ENCODE measurements at places on chromosomes 2 and 18.

DNA sequence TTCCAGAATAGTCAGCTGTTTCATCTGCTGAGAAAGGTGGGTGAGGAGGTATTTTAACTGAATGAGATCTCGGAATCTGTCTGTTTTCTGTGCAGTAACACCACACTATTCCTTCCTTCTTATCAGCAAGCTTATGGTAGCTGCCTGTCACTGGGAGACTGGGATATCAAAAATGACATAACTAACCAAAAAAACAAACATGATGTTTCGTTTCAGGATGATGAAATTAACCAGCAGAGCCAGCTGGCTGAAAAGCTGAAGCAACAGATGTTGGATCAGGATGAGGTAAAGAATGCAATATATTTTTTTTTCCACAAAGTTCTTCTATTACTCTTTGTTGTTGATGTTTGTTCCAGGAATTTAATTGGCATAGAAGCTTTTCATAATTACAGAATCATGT lies 59.8 kb upstream of the LYPD6B start:
- DNase-seq = no peak

DNA sequence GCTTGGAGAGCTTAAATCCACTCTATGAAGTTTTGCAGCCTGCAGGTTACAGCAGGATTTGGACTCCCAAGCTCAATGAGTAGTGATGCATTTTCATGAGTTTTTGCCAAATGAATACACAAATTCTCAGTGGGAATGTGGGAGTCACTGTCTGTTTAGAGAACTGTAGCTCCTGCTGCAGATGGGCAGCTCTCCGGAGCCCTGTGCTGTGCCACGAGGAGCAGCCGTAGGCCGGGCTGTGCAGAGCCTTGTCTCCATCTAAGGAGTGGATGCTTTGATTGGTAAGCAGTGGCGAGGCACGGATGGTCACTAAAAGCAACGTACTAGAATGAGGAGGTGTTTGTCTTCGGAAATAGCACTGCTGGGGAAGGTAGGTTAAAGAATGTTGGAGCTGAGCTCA lies 96.0 kb upstream of the NFATC1 start:
- DNase-seq = no peak

DNA sequence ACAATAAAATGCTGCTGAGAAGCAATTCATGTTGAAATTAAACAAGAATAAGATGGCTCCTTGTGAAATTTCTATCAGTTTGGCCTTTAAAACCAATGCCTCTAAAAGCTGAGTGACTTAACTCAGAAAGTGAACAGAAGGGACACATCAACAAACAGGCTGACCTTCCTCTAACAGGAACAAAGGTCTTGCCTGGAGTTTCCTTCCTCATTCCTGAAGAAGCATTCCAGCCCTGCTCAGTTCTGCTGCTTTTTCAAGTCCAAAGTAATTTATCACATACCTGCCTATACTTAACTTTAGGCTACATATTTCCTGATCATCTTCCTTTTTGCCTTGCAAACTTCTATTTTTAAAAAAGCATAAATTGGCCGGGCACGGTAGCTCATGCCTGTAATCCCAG lies 14.1 kb downstream of the PTRHD1 start:
- DNase-seq = no peak

GRCh38 chr18:76075777-76076176 lies 419.3 kb downstream of the ZNF516 start:
- no peak for DNase-seq

GRCh38 chr18:10081492-10081891 lies 167.7 kb downstream of the VAPA start:
- DNase-seq = no peak

DNA sequence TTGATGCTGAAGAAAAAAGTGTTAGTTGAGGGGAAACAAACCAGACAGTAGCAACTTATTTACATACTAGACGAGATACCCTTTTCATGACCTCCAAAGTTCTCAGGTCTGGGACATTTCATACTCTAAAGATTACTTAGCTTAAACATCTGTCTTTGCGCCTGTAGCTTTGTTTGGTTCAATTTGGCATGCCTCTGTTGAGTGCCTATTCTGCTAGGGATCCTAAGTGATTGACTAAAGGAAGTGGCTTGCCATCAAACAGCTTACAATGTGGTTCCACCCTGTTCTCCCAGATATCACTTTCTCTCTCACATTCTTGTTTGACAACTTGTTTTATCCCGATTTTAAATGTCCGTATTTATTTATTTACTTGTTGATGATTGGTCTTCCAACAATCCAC lies 488.8 kb downstream of the PARD3B start:
- DNase-seq = no peak

DNA sequence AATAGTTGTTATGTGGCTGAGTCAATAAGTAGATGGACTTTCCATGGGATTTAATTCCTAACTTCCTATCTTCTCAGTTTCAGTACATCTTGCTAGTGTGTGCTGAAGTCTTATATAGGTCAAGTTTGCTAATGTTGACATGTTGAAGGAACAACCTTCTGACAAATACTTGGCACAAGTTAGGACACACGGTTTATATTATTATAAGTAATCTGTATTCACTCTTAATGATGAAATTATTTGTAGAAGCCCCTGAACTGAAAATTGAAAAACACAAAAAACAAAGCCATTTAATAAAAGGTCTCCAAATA lies 19.2 kb downstream of the ARL5A start:
- DNase-seq = no peak

DNA sequence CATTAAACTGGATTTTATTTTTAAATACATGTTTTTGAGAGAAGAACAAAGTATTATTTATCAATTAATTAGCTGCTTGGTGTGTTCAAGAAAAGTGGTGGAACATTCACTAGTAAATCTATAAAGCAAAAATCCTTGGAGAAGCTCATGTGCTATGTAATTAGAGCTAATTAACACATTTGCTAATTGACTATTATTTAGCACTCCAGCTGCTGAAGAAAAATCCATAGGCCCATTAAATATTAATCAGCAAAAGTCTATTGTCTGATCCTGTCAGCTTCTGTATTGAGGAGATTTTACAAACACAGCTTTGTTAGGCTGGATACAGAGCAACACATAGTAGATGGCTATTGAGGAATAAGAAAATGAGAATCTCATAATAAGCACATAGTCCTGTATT lies 336.1 kb downstream of the RBM43 start:
- no peak for DNase-seq

GRCh38 chr2:6793371-6793770 lies 72.3 kb downstream of the CMPK2 start:
- no peak for DNase-seq

DNA sequence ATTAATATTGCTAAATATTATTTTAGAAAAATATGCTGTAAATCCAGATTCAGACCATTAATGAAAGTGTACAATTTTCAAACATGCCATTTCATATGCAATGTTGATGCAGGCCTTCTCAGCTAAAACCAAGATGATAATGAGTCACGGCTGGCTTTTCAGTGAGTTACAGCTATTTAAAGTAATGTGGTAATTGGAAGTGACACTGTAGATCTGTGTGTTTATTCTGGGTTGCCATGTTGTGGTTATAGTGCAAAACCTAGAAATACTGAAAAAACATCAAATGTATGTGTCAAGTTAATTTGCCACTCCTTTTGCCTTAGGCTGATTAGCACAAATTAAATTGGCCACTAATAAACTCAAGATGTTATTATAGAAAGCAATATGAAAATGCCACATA lies 506.6 kb downstream of the ERBB4 start:
- DNase-seq = no peak

GRCh38 chr2:176826356-176826755 lies 386.2 kb upstream of the HNRNPA3 start:
- no peak for DNase-seq

GRCh38 chr2:120732506-120733237 lies 3.0 kb upstream of the GLI2 start:
- no peak for DNase-seq

DNA sequence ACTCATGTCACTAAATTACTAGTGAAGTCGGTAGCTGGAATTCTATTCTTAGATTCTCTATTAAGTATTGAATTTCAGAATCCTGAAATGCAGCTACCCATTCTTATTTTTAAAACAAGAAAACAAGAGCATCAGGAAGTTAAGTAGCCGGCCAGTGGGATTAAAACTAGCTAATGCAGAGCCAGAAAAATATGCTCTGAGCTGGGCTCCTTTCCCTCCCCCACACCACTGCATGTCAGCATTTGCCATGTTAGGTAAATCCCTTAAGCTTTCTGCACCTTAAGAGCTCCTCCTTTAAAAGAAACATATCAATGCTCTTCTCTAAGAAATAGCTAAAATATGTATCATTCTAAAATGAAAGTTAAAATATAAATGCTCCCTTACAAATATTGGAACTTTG lies 72.2 kb upstream of the MFF start:
- DNase-seq = no peak

GRCh38 chr2:196079052-196079451 lies 10.4 kb upstream of the DNAH7 start:
- no peak for DNase-seq

- no peak for DNase-seq
Measured at GRCh38 chr2:157741819-157742484, 113.3 kb upstream of the ACVR1C start.

DNA sequence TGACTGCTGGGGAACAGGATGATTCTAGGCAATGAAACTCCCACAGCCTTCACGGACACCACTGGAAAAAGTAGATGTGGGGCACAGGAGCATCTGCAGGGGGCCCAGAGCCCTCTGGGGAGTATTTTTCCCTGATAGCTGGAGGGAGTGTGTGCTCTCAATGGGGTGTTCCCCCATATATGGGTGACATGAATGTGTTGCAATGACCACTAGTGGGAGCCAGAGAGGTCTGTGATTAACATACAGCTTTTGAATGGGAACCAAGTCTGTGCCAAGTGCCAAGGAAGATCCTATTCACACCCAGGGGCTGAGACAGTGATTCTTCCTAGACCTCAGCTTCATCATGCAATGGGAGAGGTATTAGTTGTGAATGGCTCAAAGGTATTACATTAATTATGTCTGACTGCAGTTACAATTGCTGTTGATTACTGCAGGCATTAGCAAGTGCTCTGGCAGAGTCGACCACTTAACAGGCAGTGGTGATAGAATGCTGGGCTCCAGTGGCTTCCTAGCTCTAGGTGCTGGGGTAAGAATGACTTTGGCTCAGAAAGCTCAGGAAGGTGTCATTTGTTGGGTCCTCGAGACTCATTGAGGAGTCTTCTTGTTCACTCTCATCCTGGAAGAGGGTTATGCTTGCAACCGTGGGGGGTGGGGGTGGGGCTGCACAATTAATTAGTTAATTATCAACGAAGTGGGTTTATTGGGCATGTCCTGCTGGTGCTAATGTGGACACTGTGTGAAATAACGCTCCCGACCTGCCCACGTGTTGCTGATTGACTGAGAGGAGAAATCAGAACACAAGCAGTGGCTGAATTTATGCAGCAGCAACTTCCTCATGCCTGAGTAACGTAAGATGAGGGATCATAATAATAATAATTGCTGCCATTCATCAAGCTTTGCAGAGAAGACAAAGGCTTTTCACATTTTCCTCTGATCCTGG lies 194.1 kb downstream of the CLIP4 start:
- no peak for DNase-seq

- no peak for DNase-seq
Measured at GRCh38 chr2:202749477-202749876, 114.7 kb downstream of the FAM117B start.

GRCh38 chr2:69973335-69973735 lies 11.9 kb upstream of the ASPRV1 start:
- DNase-seq = no peak

DNA sequence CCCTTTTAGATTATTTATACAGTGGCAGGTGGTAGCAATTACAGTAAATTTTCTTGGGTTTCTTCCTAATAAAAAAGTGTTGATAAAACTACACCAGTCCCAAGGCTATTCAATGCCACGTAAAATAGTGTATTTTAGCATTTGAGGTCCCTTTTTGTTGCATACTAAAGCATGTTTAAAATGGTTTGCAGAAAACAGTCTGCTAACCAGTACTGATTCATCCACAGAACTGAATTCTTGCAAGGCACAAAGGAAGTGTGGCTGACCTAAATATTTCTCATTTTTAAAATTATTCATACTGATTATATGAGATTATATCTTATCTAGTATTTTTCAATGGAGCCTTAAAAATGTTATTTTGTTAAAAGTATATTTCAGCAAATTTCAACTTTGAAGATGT lies 98.1 kb downstream of the SMAD2 start:
- DNase-seq = no peak

GRCh38 chr2:96898641-96899412 lies 28.9 kb upstream of the SEMA4C start:
- no peak for DNase-seq

DNA sequence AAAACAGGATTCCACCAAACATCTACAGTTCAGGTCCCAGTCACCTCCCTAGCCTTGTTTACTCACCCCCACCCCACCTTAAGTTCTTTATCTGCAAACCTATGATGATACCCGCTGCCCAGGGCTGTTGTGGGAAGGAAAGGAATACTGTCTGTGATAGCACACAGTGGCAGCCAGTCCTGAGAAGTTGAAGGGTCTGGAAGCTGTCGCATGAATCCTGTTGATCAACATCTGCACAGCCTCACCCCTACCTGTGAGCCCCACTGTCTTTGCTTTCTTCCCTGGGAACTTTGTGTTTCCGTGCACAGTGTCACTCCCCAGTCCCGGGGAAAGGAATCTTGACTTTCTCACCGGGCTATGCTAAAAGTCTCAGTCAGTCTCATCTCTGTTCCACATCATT lies 160.7 kb upstream of the EPAS1 start:
- no peak for DNase-seq

GRCh38 chr2:216882876-216883275 lies 23.0 kb upstream of the TNP1 start:
- DNase-seq = no peak

DNA sequence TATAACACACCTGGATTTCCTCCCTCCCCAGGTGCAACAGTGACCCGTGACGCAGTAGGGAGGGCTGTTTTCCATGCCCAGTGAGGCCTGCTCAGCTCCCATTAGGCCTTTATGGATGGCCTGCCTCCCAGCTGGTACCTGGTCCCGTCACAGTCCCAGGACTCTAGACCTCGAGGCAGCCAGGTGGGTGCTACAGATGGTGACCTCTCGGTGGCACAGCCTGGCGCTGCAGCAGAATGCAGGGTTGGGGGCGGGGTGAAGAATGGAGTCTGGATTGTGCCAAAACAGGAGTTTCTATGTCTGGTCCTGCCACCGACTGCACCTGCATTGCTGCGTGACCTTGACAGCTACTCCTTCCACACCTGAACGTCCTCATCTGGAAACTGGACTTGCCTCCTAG lies 18.0 kb upstream of the YWHAQ start:
- no peak for DNase-seq

DNA sequence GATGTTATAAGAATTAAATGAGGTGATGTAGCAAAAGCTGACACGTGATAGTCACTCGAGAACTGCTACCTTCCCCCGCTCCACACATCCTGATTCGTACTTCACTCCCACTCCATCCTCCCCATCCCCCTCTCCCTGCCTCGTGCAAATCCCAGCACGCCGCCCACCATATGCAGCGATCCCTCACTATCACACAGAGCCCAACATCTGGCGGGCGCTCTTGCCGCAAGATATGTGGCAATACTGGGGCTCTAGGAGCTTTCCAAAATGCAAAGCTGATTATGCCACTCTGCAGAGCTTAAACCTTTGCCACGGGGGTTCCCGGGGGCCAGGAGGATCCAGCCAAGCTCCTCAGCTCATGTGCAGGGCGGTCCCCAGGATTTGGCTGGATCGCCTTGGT lies 37.4 kb downstream of the DNMT3A start:
- DNase-seq = no peak

- no peak for DNase-seq
Measured at GRCh38 chr18:36402765-36403396, 105.4 kb downstream of the FHOD3 start.
